ENCODE measurements at places on chromosomes 16 and 17. TPM values are rescaled to one million over a fixed set of nuclear protein-coding genes. Genes with fewer than 3 reads are reported as not detected.

The C16orf92 gene
- not detected for total RNA-seq

The TBC1D28 gene
- total RNA-seq: not detected

The FGF11 gene
- total RNA-seq: 3.7 TPM

The CHP2 gene
- 1.5 TPM for total RNA-seq

The KRT12 gene
- total RNA-seq: not detected
